T-helper 17 cell (primary cell): ENCODE measurements at places on chromosomes 16 and 17. TPM values are rescaled to one million over a fixed set of nuclear protein-coding genes. Genes with fewer than 3 reads are reported as not detected.

DNA sequence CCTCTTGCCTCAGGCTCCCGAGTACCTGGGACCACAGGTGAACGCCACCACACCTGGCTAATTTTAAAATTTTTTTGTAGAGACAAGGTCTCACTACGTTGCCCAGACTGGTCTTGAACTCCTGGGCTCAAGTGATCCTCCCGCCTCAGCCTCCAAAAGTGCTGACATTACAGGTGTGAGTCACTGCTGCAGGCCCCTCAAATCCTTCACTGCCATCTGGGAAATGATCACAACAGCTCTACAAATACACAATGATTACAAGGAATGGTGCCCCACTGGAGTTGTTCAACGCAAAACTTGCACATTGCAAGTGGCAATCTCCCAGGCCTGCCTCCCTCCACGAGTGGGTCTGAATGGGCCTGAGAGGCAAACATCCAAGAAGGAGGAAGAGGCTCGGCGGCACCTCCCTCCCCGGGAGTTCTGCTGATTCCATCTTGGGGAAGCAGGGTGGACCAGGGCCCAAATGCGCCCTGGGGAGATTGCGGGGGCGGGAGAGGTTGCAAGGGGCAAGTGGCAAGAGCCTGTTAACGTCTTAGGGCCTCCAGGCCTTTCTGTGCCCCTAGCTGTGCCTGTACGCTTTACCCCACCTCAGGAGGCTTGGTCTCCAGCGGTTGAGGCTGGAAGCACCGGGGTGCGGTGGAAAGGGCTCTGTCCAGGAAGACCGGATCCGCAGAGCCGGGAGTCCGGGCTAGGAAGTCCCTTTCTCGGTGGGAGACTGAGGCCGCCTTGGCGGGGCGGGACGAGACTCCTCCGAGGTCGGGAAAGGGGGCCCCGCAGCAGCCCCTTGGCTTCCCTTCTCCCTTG, 656 bp upstream of the IGFBP4 start:
- no peak for DNase-seq
- H3K27ac ChIP-seq, result no peak overlapping the region
- no peaks in the 10 kb centered on the region for H3K27me3 ChIP-seq
- H3K4me3 ChIP-seq, result peak overlapping the region; percentile 56

GRCh38 chr16:75455677-75456076, 8.8 kb downstream of the TMEM170A start:
- H3K27me3 ChIP-seq, result no peaks in the 10 kb centered on the region
- H3K36me3 ChIP-seq, result no peaks in the 10 kb centered on the region
- no peak for DNase-seq
- no peak overlapping the region for H3K4me3 ChIP-seq

GRCh38 chr17:62715882-62716390, 88.5 kb downstream of the MRC2 start:
- H3K27me3 ChIP-seq, result no peaks in the 10 kb centered on the region
- H3K4me1 ChIP-seq, result peaks cover 21% of the 10 kb centered on the region
- peaks cover 5% of the 10 kb centered on the region for H3K36me3 ChIP-seq
- no peak overlapping the region for H3K4me3 ChIP-seq
- DNase-seq, result no peak

Gene CACNG3
- total RNA-seq, result not detected

Gene ADAP2
- 1.1 TPM for total RNA-seq

DNA sequence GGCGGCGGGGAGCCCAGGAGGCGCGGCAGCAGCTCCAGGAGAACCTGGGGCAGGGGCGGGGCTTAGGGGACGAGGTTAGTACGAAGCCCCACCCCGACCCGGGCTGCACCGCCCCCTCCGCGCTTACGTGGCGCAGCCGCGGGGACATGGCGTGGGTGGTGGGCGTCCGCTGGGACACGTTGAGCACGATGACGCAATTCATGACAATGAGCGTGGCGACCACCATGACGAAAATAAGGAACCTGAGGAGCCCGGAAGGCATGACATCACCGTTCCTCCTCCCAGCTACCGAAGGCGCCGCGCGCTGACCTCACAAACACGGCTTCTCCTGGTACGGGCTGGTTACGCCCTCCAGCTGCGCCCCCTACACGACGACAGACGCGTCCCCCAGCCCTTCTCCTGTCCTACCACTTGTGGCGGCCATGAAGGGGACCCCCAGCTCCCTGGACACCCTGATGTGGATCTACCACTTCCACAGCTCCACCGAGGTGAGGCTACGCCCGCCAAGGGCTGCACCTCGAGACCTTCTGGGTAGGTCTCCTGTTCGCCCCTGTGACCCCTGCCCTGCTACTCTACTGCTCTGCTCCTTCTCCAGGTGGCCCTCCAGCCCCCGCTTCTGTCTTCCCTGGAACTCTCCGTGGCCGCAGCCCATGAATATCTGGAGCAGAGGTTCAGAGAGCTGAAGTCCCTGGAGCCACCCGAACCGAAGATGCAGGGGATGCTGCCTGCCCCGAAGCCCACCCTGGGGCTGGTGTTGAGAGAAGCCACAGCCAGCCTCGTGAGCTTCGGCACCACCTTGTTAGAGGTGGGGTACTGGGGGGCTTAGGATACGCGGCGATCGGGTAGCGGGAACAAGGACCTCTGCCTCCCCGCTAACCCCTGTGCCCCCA, at the start of gene C17orf107:
C17orf107 (plus strand) TSS at position 196 of the 890 bp plus-strand sequence; CDS start at position 423, 227 bp downstream.
- no peaks in the 10 kb centered on the region for H3K27me3 ChIP-seq
- DNase-seq, result peak; percentile 87
- H3K36me3 ChIP-seq, result no peaks in the 10 kb centered on the region

GRCh38 chr16:52597772-52598483, 51.0 kb upstream of the TOX3 start:
- H3K27ac ChIP-seq, result no peak overlapping the region
- DNase-seq, result no peak
- H3K27me3 ChIP-seq, result no peaks in the 10 kb centered on the region
- no peak overlapping the region for H3K4me3 ChIP-seq
- no peaks in the 10 kb centered on the region for H3K4me1 ChIP-seq
- H3K36me3 ChIP-seq, result no peaks in the 10 kb centered on the region

Gene ALOX12B
- total RNA-seq, result not detected

DNA sequence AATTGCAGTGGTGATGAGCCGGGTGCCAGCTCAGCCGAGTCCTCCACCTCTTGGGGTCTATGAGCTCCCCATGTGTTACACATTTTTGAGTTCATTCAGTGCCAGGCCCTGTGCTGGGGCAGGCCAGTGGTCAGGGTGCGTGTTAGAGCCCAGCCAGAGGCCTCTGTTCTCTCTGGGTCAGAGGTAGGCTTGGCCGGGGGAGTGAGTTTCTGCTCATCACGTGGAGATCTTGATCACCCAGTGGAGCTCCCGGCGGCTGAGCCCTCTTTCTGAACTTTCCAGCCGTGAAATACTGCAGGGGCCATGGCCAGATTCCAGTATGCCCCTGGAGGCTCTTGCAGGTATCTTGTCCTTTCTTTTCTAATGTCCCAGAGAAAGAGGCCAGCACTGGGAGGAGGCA, 93.0 kb downstream of the RAP1GAP2 start:
- no peak for DNase-seq
- no peaks in the 10 kb centered on the region for H3K27me3 ChIP-seq
- H3K36me3 ChIP-seq, result peaks cover 8% of the 10 kb centered on the region
- H3K4me1 ChIP-seq, result peaks cover 27% of the 10 kb centered on the region

DNA sequence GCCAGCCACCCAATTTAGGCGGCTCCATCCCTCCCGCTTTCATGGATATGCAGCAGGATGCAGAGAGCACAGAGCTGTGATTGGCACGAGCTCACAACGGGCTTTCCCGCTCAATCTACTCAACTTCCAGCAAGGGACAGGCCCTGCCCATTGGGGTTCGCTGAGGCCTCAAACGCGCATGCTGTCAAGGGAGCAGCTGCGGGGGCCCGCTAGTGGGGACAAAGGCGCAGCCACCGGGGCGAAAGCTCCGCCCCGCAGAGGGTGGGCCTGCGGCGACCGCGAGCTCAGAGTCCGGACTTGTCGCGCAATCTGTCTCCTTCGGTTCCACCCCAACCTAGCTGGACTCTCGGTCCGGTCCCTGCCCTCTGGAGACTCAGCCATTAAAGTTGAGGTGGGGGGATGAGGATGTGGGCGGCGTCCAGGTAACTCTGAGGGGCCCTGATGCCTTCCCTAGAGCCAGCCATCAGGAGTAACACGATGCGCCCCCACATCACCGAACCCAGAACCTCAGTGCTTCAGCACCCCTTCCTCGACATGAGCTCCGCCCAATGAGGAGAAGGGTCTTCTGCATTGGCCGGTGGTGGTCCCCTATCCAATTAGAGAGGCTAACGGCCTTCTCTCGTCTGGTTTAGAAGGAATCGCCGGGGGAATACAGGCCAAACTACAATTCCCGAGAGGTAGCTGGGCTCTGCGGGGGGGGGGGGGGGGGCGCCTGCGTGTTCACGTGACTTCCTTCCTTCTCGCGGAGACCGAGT, 489 bp upstream of the NFATC3 start:
- H3K27ac ChIP-seq, result peak overlapping the region; percentile 90
- peak; percentile 66 for DNase-seq
- peak overlapping the region; percentile 98 for H3K4me3 ChIP-seq

DNA sequence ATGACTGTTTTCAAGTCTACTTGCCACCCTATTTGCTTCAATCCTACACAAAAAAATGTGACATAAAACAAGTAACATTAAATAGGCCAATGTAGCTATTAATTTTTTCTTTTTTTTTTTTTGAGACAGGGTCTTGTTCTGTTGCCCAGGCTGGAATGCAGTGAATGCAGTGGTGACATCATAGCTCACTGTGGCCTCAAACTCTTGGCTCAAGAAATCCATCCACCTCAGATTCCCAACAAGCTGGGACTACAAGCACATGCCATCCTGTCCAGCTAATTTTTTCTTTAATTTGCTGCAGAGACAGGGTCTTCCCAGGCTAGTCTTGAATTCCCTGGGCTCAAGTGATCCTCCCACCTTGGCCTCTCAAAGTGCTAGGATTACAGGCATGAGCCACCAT, 29.4 kb downstream of the ANKFY1 start:
- H3K27me3 ChIP-seq, result no peaks in the 10 kb centered on the region
- H3K27ac ChIP-seq, result peak overlapping the region; percentile 72
- no peaks in the 10 kb centered on the region for H3K36me3 ChIP-seq
- H3K4me3 ChIP-seq, result no peak overlapping the region
- H3K4me1 ChIP-seq, result peaks cover 9% of the 10 kb centered on the region

DNA sequence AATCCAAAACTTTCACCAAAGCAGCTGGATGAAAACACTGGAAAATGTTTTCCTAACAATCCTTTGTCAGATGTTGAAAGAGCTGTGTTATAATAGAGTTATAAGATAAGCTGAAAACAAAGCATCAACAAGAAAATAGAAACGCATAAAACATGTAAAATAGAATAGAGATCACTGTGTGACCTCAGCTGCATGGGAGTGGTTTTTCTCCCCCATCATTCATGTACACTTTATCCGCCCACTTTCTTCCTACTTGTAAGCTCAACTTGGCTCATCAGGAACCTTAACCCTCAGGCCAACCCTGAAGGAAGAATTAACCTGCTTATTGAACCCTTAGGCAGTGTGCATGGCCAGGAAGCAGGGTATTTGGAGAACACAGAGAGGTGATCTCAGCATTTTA, 238.5 kb upstream of the PMFBP1 start:
- H3K27ac ChIP-seq, result no peak overlapping the region
- DNase-seq, result no peak
- H3K27me3 ChIP-seq, result no peaks in the 10 kb centered on the region
- H3K4me1 ChIP-seq, result no peaks in the 10 kb centered on the region
- peaks cover 2% of the 10 kb centered on the region for H3K36me3 ChIP-seq

DNA sequence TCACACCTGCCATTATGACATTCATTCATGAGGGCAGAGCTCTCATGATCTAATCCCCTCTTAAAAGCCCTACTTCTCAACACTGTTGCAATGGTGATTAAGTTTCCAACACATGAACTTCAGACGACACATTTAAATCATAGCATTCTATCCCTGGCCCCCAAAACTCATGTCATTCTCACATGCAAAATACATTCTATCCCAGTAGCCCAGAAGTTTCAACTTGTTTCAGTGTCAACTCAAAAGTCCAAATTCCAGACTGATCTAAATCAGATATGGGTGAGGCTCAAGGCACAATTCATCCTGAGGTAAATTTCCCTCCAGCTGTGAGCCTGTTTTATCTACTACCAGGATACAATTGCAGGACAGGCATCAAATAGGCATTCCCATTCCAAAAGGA, 25.2 kb downstream of the LYRM1 start:
- peaks cover 5% of the 10 kb centered on the region for H3K36me3 ChIP-seq
- H3K4me3 ChIP-seq, result no peak overlapping the region

DNA sequence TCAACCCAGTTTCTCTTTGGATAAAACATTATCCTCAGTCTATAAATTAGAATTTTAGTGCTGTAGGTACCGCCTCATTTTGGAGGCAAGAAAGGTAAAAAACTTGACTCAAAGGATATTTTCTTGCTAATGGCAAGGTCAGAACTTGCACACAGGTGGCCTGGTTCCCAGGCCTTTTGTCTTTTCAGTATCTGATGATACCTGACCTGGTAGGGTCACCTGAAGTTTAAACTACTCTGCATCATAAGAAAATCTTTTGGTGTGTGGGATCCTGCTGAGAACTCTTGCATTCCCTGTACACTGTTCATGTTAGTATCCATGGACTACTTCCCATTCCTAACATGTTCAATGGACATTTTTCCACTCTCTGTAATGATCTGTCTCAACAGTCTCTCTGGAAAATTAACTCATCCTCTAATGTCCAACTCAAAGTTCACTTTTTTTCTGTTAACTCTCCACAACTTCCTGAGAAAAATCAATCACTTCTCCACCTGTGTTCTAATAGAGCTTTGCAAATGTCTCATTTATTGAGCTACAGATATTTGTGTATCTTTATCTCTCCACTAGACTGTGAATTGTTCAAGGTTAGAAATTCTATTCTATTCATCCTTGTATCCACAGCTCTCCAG, 317.1 kb upstream of the SOX9 start:
- no peaks in the 10 kb centered on the region for H3K4me1 ChIP-seq
- H3K4me3 ChIP-seq, result no peak overlapping the region
- H3K27ac ChIP-seq, result no peak overlapping the region
- no peaks in the 10 kb centered on the region for H3K27me3 ChIP-seq

DNA sequence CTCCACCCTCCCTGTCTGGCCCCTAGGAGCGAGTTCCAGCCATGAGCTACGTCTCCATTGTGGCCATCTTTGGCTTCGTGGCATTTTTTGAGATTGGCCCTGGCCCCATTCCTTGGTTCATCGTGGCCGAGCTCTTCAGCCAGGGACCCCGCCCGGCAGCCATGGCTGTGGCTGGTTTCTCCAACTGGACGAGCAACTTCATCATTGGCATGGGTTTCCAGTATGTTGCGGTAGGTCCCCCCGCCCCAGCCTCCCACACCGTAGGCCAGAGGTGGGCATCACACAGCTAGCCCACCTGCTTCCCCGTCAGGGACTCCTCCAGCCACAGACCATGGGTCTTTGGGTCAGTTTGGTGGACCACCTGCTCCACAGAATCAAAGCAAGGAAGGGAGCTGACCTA, 4.2 kb downstream of the SLC2A4 start:
- no peak for DNase-seq
- H3K27ac ChIP-seq, result no peak overlapping the region
- peaks cover 45% of the 10 kb centered on the region for H3K27me3 ChIP-seq
- H3K4me3 ChIP-seq, result no peak overlapping the region
- H3K4me1 ChIP-seq, result peaks cover 13% of the 10 kb centered on the region

DNA sequence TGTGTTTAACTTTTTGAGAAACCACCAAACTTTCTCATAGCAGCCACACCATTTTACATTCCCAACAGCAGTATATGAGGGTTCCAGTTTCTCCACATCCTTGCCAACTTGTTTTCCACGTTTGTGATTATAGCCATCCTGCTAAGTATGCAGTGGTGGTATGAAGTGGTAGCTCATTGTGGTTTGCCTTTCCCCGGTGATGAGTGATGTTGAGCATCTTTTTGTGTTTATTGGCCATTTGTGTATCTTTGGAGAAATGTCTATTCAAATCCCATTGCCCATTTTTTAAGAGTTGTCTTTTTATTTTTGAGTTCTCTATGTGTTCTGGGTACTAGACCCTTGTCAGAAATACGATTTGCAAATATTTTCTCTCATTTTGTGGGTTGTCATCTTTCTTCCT, 17.4 kb downstream of the SF3B3 start:
- no peaks in the 10 kb centered on the region for H3K36me3 ChIP-seq
- H3K27ac ChIP-seq, result no peak overlapping the region
- peaks cover 10% of the 10 kb centered on the region for H3K4me1 ChIP-seq
